ENCODE measurements at places on chromosomes 6 and 20.

DNA sequence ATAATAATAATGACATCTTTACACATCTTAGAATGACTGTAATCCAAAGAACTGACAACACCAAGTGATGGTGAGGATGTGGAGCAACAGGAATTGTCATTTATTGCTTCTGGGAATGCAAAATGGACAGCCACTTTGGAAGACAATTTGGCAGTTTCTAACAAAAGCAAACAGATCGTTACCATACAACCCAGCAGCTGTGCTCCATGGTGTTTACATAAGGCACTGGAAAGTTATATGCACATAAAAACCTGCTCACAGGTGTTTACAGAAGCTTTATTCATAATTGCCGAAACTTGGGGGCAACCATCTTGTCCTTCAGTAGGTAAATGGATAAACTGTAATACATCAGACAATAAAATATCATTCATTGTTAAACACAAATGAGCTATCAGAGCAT, 18.3 kb upstream of the ASF1A start:
- DNase-seq, result no peak

DNA sequence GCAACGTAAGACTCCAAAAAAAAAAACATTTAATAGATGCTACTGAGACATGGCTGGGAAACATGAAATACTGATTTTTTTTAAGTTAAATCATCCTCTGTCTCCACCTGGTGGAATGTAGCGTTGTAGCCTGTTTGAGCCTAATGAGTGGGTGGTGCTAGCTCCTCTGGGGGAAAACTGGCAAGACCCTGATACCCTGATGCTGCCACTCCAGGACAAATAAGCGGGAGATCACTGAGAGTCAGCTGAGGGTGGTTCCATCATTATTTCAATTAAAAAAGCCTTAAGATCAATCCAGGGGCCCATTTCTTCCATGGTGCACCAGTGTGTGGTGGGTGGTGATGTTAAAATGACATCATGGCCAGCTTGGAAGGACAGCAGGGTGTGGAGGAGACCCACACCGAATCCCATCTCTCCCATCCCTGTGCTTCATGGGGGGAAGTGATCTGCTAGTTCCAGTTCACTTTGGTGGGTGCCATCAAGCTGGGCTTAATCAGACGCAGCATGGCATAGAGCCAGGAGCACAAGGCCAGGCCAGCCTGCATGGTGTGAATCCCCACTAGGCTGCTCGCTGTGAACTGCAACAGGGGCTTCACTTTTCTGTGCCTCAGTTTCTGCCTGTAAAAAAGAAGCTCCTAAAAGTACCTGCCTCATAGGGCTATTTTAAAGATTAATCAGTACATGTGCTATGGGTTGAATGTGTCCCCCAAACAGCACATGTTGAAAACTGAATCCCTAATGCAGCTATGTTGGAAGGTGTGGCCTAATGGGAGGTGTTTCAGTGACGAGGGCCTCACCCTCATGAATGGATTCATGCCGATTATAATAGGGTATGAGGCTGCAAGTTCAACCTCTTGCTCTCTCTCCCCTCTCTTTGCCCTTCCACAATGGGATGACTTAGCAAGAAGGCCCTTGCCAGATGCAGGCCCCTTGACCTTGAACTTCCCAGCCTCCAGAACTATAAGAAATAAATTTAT, 13.0 kb upstream of the MRPS10 start:
- DNase-seq, result no peak

GRCh38 chr6:15330174-15330944, 84.5 kb downstream of the JARID2 start:
- no peak for DNase-seq

GRCh38 chr6:85673198-85674139, 30.8 kb upstream of the SYNCRIP start:
- no peak for DNase-seq

DNA sequence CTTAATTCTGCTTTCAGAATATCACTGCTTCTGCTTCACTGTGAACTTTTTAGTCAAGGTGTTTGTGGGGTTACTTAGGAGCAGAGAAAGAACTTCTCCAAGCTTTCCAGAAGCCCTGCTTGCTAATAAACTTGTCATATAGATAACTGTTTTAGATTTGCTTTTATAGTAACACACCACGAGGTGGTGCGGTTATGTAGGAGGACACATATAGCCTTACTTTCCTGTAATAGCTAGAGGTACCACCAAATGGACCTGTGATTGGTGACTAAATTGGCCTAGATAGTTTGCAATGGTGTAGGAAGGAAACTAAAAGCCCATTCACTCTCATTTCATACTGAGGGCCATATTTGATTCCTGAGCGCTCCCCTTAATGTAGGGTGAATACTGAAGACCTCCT, 52.3 kb upstream of the BCLAF1 start:
- no peak for DNase-seq

DNA sequence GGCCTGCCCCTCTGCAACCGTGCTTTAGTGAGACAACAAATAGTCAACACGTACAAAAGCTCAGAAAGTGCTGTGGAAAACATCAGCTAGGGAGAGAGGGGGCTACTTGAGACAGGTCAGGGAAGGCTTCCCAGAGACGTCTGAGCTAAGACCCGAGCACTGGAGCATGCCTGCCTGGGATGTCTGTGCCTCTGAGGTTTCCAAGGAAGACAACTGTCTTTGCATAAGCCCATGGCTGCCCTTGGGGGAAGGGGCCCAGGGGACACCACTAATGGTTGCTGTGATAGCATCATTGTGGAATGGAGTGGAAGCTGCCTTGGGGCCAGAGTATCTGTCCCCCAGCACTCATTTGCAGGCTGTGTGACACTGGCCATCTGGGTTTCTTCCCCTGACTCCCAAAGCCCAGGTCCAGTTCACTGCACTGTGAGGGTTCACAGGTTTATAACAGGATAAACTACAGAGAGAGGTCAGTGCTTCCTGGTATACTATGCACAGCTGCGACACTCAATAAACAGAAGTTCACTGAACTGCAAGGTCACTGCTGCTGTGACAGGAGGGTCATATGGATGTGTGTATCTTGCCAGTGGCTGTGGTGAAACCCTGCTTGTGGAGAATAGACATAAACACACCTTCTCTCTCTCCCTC, 1.5 kb upstream of the ARFGEF2 start:
- no peak for DNase-seq

GRCh38 chr6:154956771-154957522, 38.2 kb upstream of the TIAM2 start:
- no peak for DNase-seq

DNA sequence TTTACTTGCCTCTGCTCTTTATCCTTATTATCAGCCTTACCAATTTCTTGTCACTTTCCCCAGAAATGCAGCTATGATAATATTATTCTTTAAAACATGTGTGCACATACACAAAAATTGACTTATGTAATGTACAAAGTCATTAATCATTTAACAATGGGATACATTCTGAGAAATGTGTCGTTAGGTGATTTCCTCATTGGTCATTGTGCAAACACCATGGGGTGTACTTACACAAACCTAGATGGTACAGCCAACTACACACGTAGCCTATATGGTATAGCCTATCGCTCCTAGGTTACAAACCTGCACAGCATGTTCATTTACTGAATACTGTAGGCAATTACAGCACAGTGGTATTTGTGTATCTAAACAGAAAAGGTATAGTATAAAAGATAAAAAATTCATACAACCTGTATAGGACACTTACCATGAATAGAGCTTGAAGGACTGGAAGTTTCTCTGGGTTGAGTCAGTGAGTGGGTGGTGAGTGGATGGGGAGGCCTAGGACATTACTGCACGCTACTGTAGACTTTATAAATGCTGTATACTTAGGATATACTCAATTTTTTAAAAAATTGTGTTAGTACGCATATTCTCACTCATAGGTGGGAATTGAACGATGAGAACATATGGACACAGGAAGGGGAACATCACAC, 56.9 kb downstream of the HIVEP1 start:
- no peak for DNase-seq

- DNase-seq, result no peak
Observed at GRCh38 chr6:14709066-14709670, 536.7 kb upstream of the JARID2 start.

DNA sequence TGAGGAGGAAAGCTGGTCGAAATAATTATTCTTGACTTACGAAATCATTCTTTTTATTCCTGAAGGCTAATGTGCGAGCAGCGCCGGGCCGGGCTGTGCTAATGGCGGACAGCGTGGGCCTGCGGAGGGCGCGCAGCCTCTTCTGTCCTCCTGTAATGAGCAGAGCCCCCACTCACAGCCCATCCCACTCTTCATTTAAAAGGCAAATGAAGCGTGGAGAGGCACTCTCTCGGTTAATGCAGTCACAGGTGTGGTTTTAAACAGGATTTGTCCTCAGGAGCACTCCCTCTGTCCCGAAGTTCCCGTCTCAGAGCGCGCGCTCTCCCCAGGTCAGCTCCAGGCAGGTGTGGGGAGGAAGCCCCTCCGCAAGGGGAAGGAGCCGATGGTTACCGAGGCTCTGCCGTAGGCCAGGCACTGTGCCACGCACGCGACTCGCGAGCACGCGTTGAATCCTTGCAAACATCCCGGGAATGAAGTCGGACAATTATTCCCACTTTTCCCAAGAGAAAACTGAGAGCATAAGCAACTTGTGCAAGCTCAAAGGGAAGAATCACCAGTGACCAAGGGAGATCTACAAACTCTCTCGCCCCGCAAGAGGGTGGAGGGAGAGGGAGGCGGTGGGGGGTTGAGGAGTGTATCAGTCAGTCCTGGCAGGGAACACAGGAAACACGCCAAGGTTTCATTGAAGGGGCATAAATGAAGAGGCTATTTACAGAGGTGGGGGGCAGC, 35.5 kb upstream of the ZFAND3 start:
- DNase-seq, result peak; percentile 32

DNA sequence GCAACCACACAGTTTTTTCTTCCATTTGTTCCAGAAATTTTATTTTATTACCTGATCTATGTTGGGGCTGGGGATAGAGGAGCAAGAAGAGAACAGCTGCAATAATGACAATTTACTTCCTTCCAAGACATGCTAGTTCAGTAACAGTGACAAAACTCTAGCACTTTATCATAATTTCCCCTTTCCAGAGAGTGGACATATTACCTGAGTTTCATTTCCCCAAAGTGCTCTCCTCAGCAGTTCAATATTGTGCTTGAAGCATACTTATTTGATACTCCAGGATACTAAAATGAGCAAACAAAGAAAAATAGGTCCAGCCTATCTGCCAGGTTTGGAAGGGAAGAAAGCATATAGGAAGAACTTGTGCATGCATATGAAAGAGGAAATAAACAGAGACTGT, 157.7 kb downstream of the ID4 start:
- DNase-seq, result no peak

GRCh38 chr20:5222919-5223634, 93.7 kb downstream of the PROKR2 start:
- peak; percentile 73 for DNase-seq

DNA sequence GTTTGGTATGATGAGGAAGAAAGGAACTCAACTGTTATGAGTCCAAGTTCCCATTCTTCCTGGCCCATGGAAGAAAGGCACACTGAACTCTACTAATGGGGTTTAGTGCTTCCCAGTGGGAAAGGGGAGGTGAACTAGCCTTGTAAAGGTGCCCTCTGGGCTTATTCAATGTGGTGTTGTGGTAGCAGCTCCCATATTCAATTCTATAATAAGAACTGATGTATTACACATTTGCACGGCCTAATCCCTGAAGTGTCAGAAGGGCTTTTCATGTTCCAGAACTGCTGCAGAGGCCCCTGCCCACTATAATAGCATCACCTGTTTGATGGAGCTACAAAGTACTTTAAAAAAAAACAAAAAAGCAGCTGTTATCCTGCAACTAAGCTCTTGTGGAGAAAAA, 17.1 kb downstream of the PRKN start:
- no peak for DNase-seq

DNA sequence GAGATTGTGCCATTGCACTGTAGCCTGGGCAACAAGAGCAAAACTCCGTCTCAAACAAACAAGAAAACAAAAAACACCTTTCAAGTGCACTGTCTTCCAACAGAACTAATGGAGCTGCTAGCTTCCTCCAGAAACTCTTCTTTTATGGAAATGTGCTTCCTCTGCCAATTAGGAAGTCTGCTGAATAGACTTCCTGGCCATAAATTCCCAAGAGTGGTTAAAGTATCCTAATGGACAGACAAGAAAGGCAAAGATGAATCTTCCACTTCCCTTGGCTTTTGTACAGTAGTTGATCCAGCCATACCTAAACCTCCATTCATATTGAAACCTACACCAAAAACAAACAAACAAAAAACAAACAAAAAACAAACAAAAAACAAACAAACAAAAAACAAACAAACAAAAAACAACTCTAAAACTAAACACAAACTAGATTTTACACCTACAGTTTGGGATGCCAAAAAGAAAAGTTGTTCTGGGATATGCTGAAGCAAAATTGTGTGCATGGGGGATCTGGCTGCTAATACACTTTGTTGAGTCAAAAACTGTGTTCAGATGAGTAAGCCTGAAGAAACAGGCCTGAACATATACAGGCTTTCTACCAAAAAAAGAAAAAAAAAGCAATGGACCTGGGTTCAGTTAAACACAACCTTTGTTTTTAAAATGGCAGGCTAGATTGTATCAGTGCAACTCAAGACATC, 59.8 kb upstream of the CARMIL1 start:
- no peak for DNase-seq

DNA sequence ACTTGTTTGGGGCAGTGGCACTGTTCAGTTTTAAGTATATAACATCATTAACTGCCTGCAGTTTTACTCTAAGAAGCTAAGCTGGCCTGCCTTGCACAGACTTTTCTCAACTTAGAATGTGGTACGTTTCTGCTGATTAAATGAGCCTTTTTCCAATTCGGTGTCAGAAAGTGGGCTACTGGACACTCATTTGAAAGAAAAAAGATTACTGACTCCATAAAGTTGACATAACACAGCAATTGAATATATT, 2.1 kb downstream of the ZMYND8 start:
- DNase-seq, result no peak

GRCh38 chr6:169805242-169805838, 53.9 kb downstream of the ERMARD start:
- no peak for DNase-seq

GRCh38 chr6:20154753-20155152, 57.5 kb downstream of the MBOAT1 start:
- DNase-seq, result no peak

- DNase-seq, result no peak
Observed at GRCh38 chr20:47762699-47763268, 22.5 kb downstream of the SULF2 start.

- no peak for DNase-seq
Observed at GRCh38 chr6:41586252-41587007, 40.2 kb downstream of the FOXP4 start.

GRCh38 chr20:19114410-19114809, 98.0 kb upstream of the SLC24A3 start:
- no peak for DNase-seq

- no peak for DNase-seq
Observed at GRCh38 chr6:135811644-135812526, 39.6 kb upstream of the PDE7B start.

- DNase-seq, result no peak
Observed at GRCh38 chr20:36219671-36220220, 16.5 kb upstream of the AAR2 start.

DNA sequence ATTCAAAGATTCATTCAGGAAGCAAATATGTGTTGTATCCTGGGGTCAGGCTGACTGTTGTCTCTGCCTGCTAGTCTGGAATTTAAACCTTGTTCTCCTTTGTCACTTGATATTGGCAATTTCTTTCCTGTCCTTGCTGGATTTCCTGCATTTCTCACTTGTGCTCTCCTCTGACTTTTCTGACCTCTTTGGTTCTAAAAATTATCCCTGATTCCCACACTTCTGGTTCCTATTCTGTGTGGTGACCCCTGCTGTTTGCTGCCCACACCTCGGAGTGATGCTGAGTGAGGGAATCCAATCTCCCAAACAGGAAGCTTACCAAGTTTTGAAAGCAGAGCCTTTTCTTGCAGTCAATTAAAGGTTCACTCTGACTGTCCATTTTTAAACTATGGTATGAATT, 345.3 kb downstream of the CDKAL1 start:
- no peak for DNase-seq

GRCh38 chr6:150962436-150962835, 96.9 kb downstream of the MTHFD1L start:
- no peak for DNase-seq
